ENCODE measurements at places on chromosomes 11 and 22.

GRCh38 chr22:47174096-47174495 is 411.6 kb downstream of the TBC1D22A start:
- DNase-seq: no peak

DNA sequence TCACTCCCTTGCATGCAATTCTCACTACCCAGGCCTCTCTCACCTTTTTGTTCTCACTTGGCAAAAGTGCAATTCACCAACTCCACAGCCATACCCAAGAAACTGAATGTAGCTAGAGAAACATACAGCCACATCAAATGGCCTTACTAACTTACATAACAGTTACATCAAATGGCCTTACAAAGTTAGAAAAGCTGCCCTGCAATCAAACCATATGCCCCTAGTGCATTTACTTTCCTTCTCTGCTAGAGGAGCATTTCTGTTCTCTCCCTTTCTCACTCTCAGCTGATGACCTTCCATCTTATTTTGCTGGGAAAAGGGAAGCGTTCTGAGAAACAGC is 10.3 kb downstream of the PRCP start:
- DNase-seq: no peak

GRCh38 chr11:78535920-78536319 is 38.7 kb downstream of the NARS2 start:
- no peak for DNase-seq

- DNase-seq: no peak
These were observed 134.7 kb upstream of the KIRREL3 start for GRCh38 chr11:127135256-127135655.

DNA sequence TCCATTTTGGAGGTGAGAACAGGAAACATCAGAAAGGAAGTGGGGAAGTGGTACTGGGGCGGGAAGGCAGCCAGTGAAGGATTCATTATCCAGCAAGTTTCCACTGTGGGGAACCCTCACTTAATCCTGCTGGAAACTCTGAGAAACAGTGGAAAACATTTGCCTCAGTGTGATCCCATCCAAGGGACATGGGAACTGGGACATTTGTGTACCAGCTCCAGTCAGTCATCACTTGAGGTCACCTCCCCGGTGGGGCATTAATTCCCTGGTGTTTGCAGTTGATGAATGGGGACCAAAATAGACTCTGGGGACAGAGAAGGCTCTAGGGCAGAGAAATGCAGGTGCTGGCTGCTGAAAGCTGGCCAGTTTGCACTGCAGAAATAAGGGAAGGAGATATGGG is 599.9 kb downstream of the BUD13 start:
- DNase-seq: no peak

DNA sequence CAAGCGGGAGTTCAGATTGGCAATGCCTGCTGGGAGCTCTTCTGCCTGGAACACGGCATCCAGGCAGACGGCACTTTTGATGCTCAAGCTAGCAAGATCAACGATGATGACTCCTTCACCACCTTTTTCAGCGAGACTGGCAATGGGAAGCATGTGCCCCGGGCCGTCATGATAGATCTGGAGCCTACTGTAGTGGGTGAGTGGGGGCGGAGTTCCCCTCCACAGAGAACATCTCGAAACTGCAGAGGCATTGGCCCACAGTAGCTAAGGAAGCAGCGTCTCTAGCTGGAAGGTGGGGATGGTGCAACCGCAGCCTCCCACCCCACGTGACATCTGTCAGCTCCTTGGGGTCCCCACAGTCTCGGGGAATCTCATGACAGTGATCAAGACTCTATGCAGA is 10.9 kb downstream of the TUBA8 start:
- no peak for DNase-seq

DNA sequence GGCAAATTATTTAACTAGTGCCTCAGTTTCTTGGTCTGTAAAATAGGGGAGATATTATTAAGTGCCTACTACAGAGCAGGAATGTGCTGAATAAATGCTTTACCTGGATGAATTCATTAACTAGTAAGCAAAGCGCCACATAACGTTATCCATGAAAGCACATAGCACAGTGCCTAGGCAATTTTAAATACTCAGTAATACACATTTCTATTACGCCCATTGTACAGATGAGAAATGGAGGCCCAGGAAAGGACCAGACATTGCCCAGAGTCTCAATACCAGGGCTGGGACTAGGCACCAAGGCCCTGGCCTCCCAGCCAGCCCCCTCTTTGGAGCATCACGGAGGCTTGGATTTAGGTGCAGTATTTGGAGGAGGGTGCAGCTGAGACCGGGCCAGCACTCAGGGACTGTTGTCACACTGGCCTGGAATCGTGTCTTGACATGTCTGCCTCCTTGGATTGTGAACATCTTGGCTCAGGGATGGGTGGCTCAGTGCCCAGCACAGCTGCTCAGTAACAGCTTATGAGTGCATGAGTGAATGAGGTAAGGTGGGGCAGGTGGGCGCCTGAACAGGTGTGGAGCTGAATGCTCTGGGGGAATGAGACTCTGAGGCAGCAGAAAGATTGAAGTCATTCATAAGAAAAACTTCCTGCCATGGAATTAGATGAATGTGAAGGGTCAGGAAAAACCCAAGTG is 42.1 kb upstream of the TPBGL start:
- DNase-seq: no peak

GRCh38 chr11:72423840-72424239 is 10.5 kb downstream of the CLPB start:
- DNase-seq: no peak

GRCh38 chr11:115276799-115277198 is 227.4 kb downstream of the CADM1 start:
- no peak for DNase-seq

- no peak for DNase-seq
These were observed 80.8 kb downstream of the FBLN1 start for GRCh38 chr22:45583504-45583903.

GRCh38 chr22:25098445-25099081 is 101.1 kb upstream of the CRYBB3 start:
- no peak for DNase-seq

All from GM12864 (cell line).